HepG2 (cell line): ENCODE measurements at places on chromosomes 5 and 9. TPM values are rescaled to one million over a fixed set of nuclear protein-coding genes. Genes with fewer than 3 reads are reported as not detected.
A peak's percentile ranks its signal among the peaks of the same experiment; 100 is the strongest.

- no peak overlapping the region for H3K27ac ChIP-seq
- no peaks in the 10 kb centered on the region for H3K27me3 ChIP-seq
- H3K4me1 ChIP-seq: no peaks in the 10 kb centered on the region
- H3K36me3 ChIP-seq: no peaks in the 10 kb centered on the region
These were observed 2177.9 kb upstream of the C9orf72 start for GRCh38 chr9:29751226-29751625.

DNA sequence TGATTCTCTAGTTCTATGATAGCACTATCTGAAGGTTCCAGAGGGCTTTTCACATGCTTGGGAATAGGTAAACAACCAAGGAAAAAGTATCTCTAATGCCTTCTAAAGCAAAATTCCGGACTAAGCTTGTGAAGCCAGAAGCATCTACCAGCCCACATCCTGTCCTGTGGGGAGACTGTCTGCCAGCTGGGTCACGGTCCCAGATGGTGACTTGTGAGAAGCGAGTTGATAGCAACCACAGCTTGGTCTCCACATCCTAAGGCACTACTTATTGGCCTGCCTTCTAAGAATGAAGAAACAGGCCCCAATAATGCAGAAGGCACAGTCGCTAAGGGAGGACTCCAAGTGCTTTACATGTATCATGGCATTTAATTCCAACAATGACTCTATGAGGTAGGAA, 184.1 kb upstream of the ADRA1B start:
- DNase-seq: no peak
- no peaks in the 10 kb centered on the region for H3K36me3 ChIP-seq
- H3K4me1 ChIP-seq: no peaks in the 10 kb centered on the region

DNA sequence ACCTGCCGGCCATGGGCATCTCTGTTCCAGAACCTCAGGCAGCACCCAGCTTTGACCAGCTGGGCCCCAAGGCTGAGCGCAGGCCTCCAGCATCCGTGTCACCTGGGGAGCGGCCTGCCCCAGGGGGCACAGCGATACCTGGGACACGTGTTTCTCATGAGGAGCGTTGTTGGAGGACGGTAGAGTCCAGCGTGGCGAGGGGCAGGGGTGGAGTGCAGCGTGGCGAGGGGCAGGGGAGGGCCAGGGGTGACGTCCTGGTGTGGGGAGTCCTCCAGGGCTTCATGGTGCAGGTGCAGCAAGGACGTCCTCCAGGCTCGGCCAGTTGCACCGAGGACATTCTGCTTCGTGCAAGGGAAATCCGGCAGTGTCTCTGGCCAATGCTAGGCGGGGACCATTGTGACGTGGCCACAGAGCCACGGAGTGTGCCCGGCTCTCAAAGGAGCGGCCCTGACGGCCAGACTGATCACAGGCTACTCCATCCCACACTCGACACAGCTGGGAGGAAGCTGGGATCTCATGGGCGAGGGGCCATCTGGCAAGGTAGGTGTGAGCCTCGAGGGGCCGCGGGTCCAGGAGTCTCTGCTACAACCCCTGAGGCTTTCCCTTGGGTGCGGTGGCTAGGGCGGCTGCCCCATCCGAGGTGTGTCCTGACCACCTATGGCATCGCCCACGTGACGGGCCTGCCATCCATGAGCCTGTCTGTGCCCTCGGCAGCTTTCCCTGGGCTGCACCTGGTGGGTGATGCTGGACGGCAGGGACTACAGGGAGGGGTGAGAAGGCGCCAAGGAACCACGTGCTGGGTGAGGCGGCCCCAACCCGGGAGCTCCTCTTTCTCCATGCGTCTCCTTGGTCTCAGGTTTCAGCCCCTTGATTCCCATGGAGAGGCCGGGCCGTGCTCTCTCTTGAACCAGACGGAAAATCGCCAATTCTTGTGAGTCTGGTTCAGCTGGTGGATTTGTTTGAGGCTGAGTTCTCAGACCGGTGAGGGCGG, 33.8 kb downstream of the SLC9A3 start:
- H3K27me3 ChIP-seq: peaks cover 76% of the 10 kb centered on the region
- no peaks in the 10 kb centered on the region for H3K36me3 ChIP-seq
- no peak for DNase-seq
- H3K4me3 ChIP-seq: no peak overlapping the region
- no peak overlapping the region for H3K27ac ChIP-seq
- H3K4me1 ChIP-seq: peaks cover 11% of the 10 kb centered on the region

GRCh38 chr5:67257500-67257899, 60.9 kb upstream of the CD180 start:
- H3K36me3 ChIP-seq: no peaks in the 10 kb centered on the region
- no peaks in the 10 kb centered on the region for H3K4me1 ChIP-seq
- no peak overlapping the region for H3K4me3 ChIP-seq
- H3K27ac ChIP-seq: no peak overlapping the region
- DNase-seq: no peak

DNA sequence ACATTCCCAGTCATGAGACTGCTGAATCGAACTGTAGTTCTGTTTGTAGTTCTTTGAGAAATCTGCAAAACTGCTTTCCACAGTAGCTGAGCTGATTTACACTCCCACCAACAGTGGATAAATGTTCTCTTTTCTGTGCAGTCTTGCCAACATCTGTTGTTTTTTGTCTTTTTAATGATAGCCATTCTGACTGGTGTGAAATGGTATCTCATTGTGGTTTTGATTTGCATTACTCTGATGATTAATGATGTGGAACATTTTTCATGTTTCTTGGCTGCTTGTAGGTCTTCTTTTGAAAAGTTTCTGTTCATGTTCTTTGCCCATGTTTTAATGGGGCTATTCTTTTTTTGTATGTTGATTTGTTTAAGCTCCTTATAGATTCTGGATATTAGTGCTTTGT, 187.3 kb upstream of the TLE4 start:
- DNase-seq: no peak
- no peaks in the 10 kb centered on the region for H3K36me3 ChIP-seq
- H3K4me1 ChIP-seq: no peaks in the 10 kb centered on the region
- H3K27me3 ChIP-seq: no peaks in the 10 kb centered on the region
- no peak overlapping the region for H3K27ac ChIP-seq
- no peak overlapping the region for H3K4me3 ChIP-seq

GRCh38 chr5:56917534-56917933, 8.1 kb downstream of the SETD9 start:
- H3K4me1 ChIP-seq: peaks cover 22% of the 10 kb centered on the region
- H3K27ac ChIP-seq: peak overlapping the region; percentile 49
- no peak for DNase-seq
- H3K27me3 ChIP-seq: no peaks in the 10 kb centered on the region
- H3K4me3 ChIP-seq: no peak overlapping the region

DNA sequence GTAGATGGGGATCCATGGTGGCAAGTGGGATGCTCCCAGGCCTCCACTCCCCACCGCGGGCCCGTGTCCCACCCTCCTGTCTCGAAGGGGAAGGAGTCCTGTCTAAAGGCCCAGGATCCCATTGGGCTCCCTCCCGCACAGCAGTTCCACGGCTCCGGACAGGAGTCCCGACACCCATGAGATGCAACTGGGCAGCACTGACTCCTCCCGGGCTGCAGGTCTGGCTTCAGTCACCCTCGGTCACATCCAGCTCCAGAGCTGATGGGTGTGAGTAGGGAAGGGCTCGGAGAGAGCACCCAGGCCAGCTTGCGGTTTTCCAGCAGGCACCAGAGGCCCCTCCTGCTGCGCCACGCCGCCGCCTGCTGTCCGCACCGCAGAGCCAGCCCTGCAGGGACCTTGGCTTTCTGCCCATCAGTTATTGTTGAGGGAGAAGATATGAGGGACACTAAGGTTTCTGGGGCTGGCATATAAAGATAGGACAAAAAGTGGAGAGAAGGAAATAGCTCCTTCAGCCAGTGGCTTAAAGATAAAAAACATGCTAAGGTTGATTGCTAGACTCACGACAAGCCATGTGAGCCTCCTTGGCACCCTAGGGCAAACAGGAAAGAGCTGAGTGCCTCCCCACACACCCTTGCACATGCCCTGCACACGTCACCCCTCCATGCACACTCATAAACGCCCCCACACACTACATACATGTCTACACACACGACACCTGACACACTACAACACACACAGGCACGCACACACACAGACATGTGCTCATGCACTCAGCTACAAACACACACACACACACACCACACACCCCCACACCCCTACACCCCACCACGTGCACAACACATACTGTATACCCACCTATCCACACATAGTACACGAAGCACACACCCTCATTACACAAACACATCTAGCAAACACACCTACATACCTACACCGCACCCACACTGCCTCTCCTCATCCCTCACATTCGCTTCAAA, 79.0 kb downstream of the AK8 start:
- H3K36me3 ChIP-seq: no peaks in the 10 kb centered on the region
- H3K4me3 ChIP-seq: no peak overlapping the region
- H3K27me3 ChIP-seq: peaks cover 31% of the 10 kb centered on the region
- peaks cover 23% of the 10 kb centered on the region for H3K4me1 ChIP-seq
- no peak overlapping the region for H3K27ac ChIP-seq
- DNase-seq: peak; percentile 27

The TPPP gene
- total RNA-seq: 0.04 TPM in 1 of 2 replicates, not detected in the other

The TEX48 gene
- not detected in 2 replicates for total RNA-seq

The ROR2 gene
- total RNA-seq: not detected in 2 replicates
